ENCODE measurements at places on chromosomes 4 and X.

GRCh38 chr4:139863531-139863930, 197.9 kb downstream of the MGST2 start:
- DNase-seq, result no peak

GRCh38 chr4:93700571-93700970, 128.0 kb upstream of the ATOH1 start:
- DNase-seq, result no peak

- DNase-seq, result no peak
These were observed 63.7 kb downstream of the VSIG4 start for GRCh38 chrX:65976161-65976560.

DNA sequence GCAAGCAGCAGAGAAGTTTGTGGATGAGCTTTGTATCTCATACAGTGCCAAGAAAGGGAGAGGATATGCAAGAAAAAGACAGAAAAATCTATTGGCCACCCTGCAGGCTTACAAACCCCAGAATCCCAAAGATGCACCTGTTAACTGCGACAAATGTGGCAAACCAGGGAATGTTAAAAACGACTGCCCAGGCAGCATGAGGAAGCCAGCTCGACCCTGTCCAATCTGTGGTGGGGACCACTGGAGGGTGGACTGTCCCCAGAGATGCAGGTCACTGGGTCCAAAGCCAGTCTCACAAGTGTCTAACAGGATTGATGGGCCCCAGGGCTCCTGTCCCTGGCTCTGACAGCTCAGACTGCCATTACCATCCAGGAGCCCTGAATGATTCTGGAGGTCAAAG, 12.9 kb upstream of the COL25A1 start:
- DNase-seq, result no peak

DNA sequence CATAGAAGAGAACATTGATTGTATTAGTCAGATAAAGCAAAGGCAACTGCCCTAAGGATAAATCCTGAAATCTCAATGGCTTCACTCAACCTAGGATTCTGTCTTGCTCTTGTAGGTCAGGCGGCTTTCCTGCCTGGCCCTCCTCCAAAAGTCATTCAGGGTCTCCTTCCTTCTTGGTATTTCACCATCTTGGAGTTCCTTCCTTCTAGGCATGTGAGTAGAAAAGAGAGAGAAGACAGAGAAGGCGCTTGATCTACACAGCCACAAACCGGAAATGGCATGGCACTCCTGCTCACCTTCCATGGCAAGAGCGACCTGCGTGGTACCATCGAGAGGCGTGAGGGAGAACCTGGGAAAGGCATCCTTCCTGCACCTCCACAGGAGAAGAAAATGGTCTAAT, 45.3 kb upstream of the HELT start:
- DNase-seq, result no peak

GRCh38 chr4:304969-305680, at the start of gene ZNF732:
Gene ZNF732 (minus strand): TSS chr4:305474. CDS start chr4:305310, 164 bp downstream.
- peak; percentile 69 for DNase-seq

GRCh38 chr4:155667568-155668511, 1.2 kb downstream of the GUCY1A1 start:
- DNase-seq, result peak; percentile 14

GRCh38 chr4:126247409-126247808, 932.7 kb downstream of the FAT4 start:
- DNase-seq, result no peak

- DNase-seq, result no peak
These were observed 66.5 kb downstream of the TIGD2 start for GRCh38 chr4:89177807-89178206.

DNA sequence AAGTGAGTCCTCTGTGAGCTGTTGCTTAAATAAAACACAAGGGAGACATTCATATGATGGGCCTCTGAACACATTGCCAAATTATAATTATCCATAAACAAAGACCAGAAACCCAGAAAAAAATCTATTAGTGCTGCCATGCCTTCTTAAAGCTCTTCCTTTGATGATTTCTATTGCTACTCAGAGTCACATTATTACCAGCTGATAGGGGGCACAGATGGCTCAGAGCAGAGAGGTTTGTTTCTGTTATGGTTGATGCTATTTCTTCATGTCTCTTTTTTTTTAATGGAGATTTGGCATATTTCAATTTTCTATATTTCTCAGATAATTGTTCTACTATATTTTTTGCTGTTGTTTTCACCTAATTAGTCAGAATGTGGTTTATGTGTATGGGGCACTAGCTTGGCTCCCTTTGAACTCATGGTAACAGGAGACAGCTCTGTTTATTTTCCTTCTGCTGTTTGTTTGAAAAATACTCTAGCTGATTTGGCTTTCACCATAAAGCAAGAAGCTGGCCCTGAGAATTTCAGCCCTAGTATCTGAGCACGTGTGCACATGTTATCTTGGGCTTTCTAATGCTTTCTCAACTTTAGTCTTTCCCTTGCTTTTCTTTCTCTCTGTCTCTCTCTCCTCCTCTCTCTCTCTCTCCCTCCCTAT, 568.8 kb downstream of the PPARGC1A start:
- DNase-seq, result no peak

GRCh38 chr4:139898293-139898692, 232.7 kb downstream of the MGST2 start:
- DNase-seq, result no peak

GRCh38 chr4:184815046-184815877, 10.5 kb downstream of the ACSL1 start:
- peak; percentile 85 for DNase-seq

DNA sequence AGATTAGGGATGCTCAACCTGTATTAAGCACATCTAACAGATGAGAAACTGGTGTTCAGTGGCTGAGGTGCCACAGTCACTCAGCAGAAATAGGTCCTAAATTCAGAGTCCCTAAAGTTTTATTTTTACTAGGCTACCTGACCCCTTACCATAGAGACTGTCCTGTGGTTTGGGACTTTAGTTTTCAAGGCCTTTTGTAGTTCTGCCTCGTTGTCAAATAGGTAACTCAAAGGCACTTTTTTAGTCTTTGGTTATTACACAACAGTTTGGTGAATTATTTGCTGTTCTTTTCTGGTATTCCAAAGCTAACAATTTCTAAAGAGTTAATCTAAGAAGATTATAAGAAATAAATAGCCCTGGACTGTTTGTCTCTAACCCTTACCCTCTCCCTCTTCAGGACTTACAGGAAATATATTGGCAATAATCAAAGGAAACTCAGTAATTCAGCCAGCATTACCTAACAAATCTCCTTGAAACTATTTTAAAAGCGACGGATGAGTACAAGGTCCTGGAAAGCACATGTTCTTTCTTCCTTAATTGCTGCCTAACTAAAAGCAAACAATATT, 12.8 kb upstream of the SERTM2 start:
- DNase-seq, result no peak

DNA sequence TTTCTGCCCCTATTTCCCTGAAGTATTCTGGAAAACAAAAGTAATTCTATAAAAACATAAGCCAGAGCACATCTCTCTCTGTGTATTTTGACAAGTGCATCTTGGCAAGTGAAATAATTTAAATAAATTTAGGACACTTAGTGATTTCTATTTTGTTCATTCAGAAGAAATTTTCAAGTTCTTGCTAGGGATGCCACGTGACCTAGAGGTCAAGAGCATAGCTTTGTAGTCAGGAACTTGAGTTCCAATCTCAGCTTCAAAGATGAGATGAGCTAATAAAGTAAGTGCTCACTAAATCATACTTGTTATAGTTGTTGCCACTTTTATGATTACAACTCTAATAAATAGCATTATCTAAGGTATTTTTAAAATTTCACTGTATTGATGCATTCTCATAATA, 13.8 kb downstream of the KDR start:
- no peak for DNase-seq

DNA sequence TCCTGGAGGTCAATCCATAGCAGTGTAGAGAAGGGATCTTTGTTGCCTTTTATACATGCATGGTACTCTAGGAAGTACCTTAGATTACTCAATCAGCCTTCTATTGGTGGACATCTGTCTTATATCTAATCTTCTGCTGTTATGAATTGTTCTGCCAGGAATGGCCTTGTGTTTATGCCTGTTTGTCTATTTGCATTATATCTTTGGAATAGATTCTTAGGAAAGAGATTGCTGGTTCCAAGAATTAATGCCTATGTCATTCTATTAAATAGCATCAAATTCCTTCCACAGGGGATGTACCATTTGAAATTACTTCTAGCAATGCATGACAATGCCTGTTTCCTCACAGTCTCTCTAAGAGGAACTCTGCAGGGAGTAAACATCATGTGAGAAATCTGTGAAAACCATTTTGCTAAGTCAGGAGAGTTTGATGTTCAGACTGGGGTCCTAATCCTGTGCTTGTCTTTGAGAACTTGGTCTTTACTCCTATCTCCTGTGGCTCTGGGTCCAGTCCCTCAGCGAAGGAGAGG, 42.5 kb downstream of the BEX3 start:
- DNase-seq, result no peak

GRCh38 chr4:151629097-151629783, 131.6 kb downstream of the GATB start:
- DNase-seq, result no peak

DNA sequence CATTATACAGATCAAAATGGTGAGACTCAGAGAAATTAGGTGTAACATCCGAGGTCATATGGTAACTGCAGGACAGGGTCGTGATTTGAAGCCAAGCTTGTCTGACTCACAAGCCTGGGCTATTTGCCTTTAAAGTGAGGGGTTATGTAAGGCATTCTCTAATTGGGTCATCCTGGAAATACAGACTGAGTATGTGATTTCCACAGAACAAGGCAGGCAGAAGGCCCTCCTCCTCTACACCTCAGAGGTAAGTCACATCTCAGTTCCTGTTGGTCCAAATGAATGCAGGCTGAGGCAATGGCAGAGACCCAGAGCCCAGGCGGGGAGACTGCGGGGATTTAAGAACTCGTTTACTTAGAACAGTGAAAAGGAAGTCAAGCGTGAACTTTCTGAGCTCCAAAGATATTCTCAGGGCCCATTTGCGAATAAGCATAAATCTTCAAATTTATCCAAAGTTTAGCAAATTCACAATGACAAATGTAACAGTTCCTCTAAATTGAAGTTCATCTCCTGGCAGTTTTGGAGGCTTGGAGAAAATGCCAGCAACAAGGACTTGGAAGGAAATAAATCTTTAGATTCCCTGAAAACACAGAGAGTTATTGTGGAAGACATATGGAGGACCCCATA, 153.3 kb downstream of the LDB2 start:
- DNase-seq, result no peak

DNA sequence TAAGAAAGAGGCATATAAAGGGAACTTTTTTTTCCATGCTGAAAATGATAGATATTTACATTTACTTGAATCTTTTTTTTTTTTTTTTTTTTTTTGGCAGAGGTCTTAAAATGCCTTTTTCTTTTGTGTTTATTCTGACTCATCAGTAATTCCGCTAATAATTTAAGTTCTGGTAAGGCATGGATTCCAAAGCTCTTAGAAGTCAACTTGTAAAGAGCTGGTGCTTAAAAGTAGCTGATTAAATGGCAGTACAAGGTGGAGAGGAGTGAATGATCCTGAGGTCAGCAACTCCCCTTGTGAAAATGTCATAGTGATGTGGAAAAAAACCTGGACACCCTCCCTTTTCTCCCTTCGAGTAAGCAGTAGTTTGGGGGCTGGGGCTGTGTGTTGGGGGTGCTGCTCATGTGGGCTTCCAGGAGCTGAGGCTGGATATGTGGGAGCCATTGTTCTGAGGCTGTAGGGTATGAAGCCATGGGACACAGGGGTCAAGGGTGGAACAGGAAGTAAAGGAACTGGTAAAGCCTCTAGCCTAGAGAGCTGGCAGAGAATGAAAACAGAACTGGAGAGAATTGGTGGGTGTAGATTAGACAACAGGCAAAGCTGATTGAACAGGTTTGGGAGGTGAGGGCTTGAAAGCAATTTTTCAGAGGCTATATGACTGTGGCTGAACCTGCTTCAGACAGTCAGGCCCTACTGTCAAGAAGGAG, 41.0 kb upstream of the PITX2 start:
- DNase-seq, result no peak

- DNase-seq, result no peak
These were observed 1136.9 kb upstream of the PRKX start for GRCh38 chrX:4850312-4850711.

DNA sequence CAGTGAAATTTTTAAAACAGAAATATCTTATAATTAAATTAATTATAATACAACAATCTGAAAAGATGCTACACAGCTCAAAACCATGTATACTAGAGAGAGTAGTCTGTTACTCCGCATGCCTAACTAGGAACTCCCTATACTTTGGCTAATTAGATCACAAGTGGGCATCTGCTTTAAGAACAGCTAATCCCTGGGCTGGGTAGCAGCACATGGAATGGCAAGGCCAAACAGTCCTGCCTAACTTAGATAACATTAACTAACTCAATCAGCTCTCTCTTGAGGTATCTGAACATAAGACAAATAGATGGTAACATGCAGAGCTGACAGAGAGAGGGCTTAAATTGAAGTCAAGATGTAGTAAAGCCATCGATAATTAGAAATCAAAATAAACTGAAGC, 9.9 kb downstream of the CHIC2 start:
- DNase-seq, result no peak

DNA sequence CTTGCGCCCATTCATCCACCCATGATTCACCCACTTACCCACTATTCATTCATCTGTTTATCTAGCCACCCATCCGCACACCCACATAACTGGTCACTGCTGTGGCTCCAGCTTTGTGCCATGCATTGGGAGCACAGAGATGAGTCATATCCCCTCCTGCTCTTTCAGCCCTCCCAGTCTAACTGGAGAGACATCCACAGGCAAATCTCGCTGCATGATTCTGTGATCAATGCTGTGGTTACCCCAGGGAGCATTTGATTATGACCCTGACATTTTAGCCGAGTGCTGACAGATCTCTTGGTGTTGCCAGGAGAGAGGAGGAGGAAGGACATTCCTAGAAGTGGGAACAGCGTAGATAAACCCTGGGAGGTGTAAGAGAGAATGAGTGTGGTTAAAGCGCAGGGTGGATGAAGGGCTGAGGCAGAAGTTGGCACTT, 10.4 kb upstream of the PORCN start:
- no peak for DNase-seq

DNA sequence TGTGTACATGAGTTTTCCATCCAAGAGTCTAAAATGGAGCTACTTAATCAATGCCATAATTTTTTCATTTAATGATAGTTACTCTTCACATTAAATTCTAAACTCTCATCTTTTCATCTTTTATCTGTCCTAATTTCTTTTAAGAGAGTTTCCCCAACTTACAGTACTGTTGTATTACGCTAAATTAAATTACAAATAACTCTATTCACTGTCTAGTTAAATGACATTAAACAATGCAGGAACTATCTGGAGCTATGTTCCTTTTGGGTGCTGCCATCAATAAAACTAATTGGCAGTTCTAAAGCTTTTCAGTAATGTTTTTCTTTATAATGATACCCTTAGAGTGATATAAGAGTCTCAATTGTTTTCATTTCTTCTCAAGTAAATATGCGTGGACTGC, 227.6 kb downstream of the ANKRD50 start:
- no peak for DNase-seq

Measured in large intestine (tissue), 12 donors.